Hematopoietic multipotent progenitor cell treated with erythropoietin and hydrocortisone succinate and interleukin-3 and kit ligand, for 4 days (in vitro differentiated cells): ENCODE measurements at places on chromosomes 4 and X.

GRCh38 chr4:183561905-183562304 lies 57.0 kb downstream of the ING2 start:
- DNase-seq = no peak

DNA sequence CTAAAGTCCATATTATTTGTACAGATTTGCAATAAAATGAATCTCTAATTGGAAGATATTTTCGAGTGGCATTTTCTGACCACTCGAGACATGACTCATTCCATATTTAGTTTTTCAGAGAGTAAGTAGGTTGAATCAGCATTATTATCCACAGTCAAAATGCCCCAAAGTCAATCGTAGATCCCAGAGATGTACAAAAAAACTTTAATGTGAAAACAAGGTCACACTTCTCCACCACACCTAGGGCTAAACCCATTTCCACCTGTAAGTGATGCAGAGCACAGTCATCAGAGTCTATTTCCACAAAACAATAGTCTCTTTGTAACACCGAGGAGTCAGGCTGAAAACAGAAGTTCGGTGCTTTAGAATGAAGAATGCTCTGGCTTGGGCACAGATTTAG lies 117.1 kb upstream of the TENM3 start:
- no peak for DNase-seq

GRCh38 chr4:64341711-64342110 lies 67.5 kb downstream of the TECRL start:
- DNase-seq = no peak

DNA sequence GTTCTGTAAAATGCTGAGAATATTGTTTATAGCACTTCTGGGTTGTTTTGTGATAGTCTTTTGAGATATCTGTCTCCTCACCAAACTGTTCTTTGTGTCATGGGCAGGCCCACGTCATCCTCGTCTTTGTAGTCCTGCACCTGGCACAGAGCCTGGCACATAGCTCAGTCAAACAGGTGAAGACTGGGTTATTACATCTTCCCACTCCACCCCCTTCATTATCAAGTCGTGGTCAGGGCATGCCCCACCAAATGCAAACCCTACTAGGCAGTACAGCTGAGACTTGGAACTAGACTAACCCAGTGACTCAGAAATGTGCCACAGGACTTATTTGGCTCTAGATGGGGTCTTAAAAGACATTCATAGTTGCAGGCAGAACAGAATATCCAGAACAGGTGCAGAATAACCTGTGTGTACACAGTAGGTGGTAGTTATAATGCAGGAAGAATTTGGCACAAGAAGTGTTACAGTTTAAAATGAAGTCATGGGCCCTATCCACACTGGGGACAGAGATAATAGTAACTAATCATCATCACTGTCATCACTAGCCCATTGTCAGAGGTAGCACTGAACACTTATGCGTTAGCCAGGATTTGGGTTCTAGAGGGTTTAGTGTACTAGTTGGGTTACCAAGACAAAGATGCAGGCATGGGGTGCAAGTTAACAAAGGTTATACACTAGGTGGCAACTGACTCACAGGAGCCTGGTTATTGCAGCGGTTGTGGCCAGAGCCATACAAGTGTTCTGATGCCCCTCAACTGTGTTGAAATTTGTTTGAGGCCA lies 74.9 kb downstream of the TBL1X start:
- peak; percentile 38 for DNase-seq

DNA sequence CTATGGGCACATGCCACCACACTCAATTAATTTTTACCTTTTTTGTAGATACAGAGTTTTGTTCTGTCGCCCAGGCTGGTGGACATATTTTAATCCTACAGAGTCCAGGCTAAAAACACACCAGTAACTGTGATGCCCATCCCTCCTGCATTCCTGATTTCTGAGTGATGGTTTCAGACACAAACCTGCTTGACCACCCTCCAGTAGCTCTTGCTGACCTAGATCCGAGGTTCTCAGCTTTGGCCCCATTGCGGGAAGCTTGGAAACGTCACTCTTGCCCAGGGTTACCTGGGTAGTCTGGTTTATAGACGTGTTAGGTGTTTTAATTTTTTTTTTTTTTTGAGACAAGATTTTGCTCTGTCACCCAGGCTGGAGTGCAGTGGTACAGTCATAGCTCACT lies 7.5 kb downstream of the CD99 start:
- DNase-seq = no peak

DNA sequence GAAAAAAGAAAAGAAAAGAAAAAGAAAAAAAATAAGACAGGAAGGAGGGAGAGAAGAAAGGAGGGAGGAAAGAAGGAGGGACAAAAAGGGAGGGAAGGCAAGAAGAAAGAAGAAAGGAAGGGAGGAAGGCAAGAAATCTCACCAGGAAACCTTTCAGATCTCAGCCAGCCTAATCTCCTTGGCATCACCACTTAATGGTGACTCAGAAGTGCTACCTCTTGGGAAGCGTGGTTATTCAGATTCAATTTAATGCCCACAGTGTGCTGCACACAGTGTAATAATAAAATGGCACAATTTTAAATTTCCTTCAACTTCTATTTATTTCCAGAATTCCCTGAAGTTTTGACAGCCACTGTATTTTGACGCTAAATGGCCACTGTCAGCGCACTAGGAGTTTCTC lies 50.3 kb downstream of the DKK2 start:
- DNase-seq = no peak

- no peak for DNase-seq
Observed at GRCh38 chr4:52862639-52863161, 583 bp downstream of the RASL11B start.

- DNase-seq = no peak
Observed at GRCh38 chr4:15402146-15402545, 25.7 kb upstream of the C1QTNF7 start.

GRCh38 chr4:183602557-183603027 lies 56.4 kb downstream of the RWDD4 start:
- DNase-seq = peak; percentile 52

DNA sequence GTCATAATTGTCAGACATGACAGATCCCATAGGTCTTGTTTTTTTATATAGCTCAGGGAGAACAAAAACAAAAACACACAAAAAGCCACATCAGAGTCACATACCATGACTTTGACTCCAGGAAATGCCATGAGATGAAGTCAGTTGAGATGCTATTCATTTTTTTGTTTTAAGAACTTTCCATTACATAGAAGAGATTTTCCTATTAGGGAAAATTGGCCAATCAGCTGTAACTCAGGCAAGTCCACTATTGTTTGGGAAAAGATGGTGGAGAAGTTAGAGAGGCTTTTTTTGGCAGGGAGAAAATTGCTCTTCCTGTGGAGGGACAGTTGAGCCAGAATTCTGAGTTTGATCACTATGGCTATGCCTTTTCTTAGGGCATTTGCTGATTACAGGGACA lies 72.6 kb downstream of the SMARCA5 start:
- no peak for DNase-seq

GRCh38 chrX:112820364-112821268 lies 20.0 kb downstream of the AMOT start:
- DNase-seq = no peak

GRCh38 chr4:156374069-156374468 lies 420.4 kb upstream of the CTSO start:
- DNase-seq = no peak

DNA sequence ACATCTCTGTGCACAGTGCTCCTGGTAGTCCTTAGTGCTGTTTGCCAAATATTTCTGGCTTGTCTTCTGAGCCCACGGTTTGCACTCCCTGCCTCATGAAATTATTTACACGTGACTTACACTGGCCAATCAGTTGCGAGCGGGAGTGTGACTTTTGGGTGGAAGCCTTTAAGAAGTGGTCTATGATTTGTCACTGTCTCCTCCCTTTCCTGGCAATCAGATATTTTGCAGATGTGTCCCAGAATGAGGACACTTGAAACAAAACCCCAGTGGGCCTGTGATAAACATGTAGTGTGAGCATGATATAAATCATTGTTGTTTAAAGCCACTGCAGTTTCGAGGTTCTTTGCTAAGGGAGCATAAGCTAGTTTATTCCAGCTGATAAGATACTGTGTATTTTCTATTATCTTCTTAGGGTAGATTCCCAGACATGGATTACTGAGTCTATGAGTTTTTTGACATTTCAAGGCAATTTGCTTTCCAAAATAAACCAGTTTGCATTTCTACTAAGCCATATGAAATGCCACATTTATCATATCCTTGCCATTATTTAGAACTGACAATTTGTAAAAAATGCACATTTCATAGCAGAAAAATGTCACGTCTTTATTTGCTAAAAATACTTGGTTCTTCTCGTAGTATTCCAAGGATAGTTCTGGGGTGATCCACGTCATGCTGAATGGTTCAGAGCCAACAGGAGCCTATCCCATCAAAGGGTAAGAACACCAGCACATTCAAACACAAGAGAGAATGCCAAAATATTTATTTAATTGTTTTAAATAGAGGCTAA lies 12.0 kb downstream of the BST1 start:
- DNase-seq = no peak

DNA sequence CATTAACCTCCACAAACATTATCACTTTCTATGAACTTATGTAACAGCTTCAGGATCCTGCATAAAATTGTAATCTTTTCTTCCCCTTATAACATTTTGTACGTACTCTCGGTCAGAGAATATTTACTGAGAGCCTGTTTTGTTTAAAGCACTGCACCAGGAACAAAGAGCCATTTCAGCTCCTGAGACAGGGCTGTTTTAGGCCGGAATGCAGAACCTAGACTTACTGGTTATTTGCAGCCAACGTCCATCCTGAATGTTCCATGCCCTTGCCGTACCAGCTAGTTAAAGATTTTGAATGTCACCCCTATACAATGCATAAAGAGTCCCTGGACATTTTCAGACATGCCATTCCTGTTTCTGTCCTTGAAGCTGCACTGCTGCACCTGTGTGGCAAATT lies 248.8 kb downstream of the PCDH7 start:
- DNase-seq = no peak

- DNase-seq = no peak
Observed at GRCh38 chrX:150934453-150934852, 36.0 kb upstream of the CD99L2 start.

- DNase-seq = no peak
Observed at GRCh38 chrX:129737916-129738315, 863 bp upstream of the XPNPEP2 start.

DNA sequence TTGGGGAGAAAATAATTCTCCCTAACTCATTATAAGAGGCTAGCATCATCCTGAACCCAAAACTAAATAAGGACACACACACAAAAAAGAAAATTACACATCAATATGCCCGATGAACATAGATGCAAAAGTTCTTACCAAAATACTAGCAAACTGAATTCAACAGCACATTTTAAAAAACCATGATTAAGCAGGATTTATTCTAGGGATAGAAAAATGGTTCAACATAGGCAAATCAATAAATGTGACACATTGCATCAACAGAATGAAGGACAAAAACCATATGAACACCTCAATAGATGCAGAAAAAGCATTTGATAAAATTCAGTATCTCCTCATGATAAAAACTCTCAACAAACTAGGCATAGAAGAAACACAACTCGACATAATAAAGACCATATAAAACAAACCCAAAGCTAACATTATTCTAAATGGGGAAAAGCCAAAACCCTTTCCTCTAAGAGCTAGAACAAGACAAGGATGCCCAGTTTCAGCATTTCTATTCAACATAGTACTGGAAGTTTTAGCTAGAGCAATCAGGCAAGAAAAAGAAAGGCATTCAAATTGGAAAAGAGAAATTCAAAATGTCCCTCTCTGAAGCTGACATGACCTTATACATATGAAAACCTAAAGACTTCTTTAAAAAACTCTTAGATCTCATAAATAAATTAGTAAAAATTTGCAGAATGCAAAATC lies 200.9 kb downstream of the NKX6-1 start:
- no peak for DNase-seq

DNA sequence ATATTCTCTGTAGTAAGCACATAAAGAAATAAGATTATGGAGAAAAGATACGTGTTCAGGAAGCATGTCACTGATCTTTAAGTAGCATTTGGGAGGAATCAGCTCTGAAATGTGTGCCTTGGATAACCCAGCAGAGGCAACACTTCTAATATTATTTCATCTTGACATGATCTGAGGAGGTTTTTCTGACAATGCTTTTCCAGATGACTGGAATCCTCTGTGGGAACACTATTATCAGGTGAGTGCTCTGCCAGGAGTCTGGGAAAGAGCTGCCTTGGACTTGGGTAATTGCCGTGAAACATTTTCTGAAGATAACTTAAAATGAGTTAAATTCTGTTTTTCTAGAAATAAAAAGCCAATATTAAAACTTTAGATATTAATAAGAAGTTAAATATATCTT lies 78.2 kb upstream of the QRFPR start:
- DNase-seq = no peak

GRCh38 chrX:16771483-16772398 lies 14.5 kb upstream of the TXLNG start:
- DNase-seq = peak; percentile 74

DNA sequence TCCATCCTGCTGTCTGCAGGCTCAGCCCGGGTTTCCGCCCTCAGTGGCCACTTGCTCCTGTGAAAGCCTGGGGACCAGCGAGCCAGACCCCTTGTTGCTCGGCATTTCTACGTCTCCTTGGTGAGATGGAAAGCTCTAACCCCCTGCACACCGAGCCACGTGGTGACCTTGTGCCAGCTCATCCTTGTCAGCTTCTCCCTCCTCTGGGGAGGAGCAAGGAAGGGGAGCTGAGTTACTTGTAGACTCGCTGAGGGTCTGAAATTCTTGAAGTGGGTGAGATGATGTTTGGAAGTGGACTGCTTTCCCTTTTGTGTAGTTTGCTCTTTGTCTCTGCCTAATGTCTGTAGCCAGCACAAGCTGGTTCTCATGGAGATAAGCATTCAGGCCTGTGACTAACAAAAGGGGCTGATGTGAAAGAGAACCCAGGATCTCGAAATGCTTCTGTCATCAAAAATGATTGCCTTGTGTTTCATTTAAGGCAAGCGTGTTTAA lies 29.3 kb downstream of the RGS12 start:
- peak; percentile 13 for DNase-seq

- DNase-seq = peak; percentile 75
Observed at GRCh38 chrX:40468033-40468846, 112.5 kb upstream of the ATP6AP2 start.

GRCh38 chr4:122744229-122744628 lies 11.7 kb downstream of the BBS12 start:
- peak; percentile 75 for DNase-seq
